NCI-H2171 treated with DMSO at 0.1 percent for 48 hours (cell line): ENCODE measurements at places on chromosomes 5 and 9.

- DNase-seq = no peak
Measured at GRCh38 chr5:6467591-6467990, 18.9 kb downstream of the UBE2QL1 start.

- DNase-seq = no peak
Measured at GRCh38 chr9:102587281-102587680, 407.9 kb upstream of the CYLC2 start.

DNA sequence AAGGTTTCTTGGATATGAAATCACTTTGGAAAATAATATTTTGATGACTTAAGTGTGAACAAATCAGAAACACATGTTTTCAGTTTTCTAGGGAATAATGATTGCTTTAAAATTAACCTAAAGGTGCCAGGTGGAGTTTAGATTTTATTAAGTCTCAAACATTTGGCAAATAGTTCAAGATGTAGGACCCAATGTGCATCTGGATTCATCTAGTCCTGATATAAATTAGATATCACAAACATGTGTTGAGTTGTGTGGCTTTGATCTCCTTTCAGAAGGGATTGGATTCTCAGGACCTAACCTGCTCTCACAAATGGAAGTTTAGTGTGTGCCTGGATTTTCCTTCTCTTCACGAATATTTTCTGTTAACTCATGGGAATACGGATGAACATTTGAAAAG lies 291.4 kb upstream of the ISL1 start:
- DNase-seq = no peak

GRCh38 chr5:32029261-32029660 lies 144.9 kb downstream of the GOLPH3 start:
- DNase-seq = no peak

GRCh38 chr5:39811381-39811780 lies 386.6 kb upstream of the DAB2 start:
- DNase-seq = no peak

- DNase-seq = no peak
Measured at GRCh38 chr5:174642816-174643405, 81.5 kb upstream of the MSX2 start.

DNA sequence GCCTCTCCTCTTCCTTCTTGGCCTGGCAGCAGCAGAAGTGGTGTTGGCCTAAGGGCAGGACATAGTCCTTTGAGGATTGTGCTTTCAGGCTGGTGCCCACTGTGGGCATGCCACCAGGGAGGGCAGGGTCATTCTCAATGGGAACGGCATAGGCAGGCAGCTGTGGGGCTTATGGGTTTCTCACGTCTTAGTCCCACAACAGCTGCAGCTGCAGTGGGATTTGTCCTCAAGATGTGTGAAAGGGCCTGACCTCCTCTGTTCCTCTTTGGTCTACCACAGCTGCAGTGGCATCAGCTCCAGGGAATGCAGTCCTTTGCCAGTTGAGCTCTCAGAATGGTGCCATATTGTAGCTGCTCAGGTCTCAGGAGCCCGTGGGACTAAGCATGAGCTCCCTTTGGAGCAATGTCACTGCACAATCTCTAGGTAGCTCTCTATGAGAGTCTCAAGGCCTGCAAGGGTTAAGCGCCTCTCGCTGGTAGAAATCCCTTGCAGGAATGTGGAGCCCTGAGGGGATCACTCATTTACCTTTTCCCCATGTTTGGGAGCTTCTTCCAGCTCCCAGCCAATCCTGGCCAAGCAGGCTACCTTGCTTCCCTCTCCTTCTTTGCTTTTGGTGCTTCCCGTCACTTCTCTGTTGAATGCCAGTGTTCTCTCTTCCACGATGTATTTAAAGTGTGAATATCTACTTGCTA lies 104.8 kb downstream of the GNA14 start:
- no peak for DNase-seq

- DNase-seq = peak; percentile 18
Measured at GRCh38 chr9:103680581-103680980, 413.5 kb upstream of the SMC2 start.

- DNase-seq = peak; percentile 5
Measured at GRCh38 chr5:61569353-61569752, 237.3 kb downstream of the ZSWIM6 start.

DNA sequence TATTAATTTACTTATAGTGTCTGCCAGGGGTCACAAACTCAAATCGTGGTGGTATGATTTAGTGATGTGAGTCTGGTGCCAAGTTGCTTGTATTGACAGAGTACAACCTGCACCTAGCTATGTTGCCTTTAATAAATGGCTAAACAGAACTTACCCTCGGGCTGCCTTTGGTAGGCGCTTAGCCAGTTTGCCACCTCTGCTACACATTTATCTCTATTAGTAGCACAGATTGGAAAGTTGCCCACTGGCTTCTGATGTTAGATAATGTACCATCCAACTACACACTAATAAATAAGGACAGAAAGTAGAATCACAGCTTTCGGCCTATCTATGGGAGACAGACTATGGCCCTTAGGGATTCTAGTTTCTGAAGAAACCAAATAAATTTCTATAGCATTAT lies 368.4 kb downstream of the MAN2A1 start:
- DNase-seq = no peak

GRCh38 chr5:31049936-31050704 lies 143.4 kb upstream of the CDH6 start:
- no peak for DNase-seq

- no peak for DNase-seq
Measured at GRCh38 chr9:88414298-88414697, 26.1 kb downstream of the SPIN1 start.

GRCh38 chr5:39835371-39835770 lies 410.6 kb upstream of the DAB2 start:
- no peak for DNase-seq

GRCh38 chr5:59182760-59183159 lies 599.9 kb downstream of the RAB3C start:
- no peak for DNase-seq

GRCh38 chr5:62413711-62414110 lies 1.1 kb downstream of the IPO11 start:
- no peak for DNase-seq

- DNase-seq = no peak
Measured at GRCh38 chr5:35031276-35031675, 16.5 kb downstream of the AGXT2 start.

- no peak for DNase-seq
Measured at GRCh38 chr5:139955053-139955605, 88.0 kb downstream of the NRG2 start.

GRCh38 chr9:5630081-5630507 lies 1.2 kb downstream of the RIC1 start:
- DNase-seq = peak; percentile 64

GRCh38 chr5:170305646-170306025 lies 8.1 kb upstream of the LCP2 start:
- no peak for DNase-seq

GRCh38 chr5:172530878-172531703 lies 76.8 kb upstream of the SH3PXD2B start:
- DNase-seq = no peak

- DNase-seq = no peak
Measured at GRCh38 chr5:126428421-126428820, 5.2 kb downstream of the GRAMD2B start.

GRCh38 chr9:92406477-92406876 lies 2.1 kb upstream of the OGN start:
- DNase-seq = no peak

GRCh38 chr9:127004946-127005769 lies 90.6 kb downstream of the RALGPS1 start:
- DNase-seq = peak; percentile 54

DNA sequence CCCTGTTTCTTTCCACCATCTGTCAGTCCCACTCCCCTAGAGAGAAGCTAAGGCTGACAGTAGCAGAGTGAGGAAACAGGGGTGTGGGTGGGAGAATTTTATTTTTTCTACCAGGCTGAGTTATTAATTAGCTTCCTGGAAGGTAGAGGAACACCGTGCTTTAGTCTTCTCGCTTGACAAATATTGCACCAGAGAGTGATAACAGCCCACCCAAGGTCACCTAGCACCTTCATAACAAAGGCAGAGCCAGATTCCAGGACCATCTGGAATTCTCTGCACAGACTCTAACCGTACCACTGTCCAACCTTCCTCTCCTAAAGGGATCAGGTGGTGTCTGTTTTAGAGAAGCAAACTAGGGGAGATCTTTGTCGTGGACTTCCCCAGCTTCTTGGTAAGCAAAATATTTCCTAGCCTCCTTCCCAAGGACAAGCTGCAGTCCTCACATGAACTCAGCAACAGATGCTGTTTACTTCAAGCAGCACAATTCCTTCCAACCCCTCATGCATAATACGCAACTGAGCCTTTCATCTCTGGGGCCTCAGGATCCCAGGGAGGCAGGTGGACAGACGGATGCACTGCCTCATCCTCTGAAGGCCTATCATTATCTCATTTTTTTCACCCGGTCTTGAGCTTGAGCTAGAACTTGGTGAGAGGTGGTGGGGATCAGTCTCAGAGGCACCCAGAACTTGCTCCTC lies 308.7 kb upstream of the BRINP1 start:
- peak; percentile 94 for DNase-seq

- no peak for DNase-seq
Measured at GRCh38 chr5:44719856-44720255, 88.9 kb upstream of the MRPS30 start.

DNA sequence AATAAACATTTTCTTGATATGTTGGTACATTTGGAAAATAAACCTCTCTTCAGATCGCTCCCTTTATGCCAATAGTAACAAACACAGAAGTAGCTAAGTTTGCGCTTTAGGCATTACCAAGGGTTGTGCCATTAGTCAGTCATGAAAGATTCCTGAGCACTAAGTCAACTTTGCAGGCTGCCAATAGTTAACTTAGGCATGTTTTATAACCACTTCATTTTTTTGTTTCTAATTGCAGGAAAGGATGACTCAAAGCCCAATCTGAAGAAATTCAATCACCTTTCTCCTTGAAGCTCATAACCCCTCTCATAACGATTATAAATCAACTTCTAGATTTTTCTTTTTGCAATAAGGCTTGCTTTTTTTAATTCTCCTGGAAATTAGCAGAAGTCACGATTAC lies 517.0 kb downstream of the AGTPBP1 start:
- no peak for DNase-seq

DNA sequence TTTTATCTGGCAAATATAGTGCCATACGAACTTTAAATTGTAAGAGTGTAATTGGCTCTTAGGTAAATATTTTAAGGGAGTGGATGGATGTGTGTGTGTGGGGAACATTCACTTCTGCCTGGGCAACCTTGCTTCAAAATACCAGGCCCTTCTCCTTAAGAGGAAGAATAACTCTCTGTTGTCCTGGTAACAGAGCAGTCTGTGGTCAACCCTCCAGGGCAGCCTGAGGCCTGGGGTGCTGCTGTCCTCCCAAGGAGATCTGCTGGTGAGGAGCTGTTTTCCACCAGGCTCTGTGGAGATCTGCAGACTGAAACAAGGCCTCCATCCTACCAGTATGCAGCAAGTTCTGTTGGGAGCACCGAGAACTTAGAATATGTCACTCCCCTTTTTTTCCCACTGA lies 325.2 kb downstream of the PSAT1 start:
- DNase-seq = no peak

GRCh38 chr5:102754767-102755431 lies at the start of gene PAM:
Gene PAM (plus strand): TSS chr5:102755305. CDS start chr5:102866196, 110,891 bp downstream.
- peak; percentile 50 for DNase-seq

DNA sequence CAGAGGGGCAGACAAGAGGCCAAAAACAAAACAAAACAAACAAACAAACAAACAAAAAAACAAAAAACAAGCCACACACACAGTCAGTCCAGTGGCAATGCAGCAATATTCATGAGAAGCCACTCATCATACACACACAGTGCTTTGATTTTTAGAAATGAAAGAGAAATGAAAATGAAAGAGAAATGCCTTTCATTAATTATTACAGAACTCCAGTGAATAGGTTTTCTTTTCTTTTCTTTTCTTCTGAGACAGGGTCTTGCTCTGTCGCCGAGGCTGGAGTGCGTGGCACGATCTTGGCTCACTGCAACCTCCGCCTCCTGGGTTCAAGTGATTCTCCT lies 36.9 kb downstream of the SPRY4 start:
- DNase-seq = no peak

GRCh38 chr9:113955076-113955752 lies 79.1 kb downstream of the ZNF618 start:
- no peak for DNase-seq

DNA sequence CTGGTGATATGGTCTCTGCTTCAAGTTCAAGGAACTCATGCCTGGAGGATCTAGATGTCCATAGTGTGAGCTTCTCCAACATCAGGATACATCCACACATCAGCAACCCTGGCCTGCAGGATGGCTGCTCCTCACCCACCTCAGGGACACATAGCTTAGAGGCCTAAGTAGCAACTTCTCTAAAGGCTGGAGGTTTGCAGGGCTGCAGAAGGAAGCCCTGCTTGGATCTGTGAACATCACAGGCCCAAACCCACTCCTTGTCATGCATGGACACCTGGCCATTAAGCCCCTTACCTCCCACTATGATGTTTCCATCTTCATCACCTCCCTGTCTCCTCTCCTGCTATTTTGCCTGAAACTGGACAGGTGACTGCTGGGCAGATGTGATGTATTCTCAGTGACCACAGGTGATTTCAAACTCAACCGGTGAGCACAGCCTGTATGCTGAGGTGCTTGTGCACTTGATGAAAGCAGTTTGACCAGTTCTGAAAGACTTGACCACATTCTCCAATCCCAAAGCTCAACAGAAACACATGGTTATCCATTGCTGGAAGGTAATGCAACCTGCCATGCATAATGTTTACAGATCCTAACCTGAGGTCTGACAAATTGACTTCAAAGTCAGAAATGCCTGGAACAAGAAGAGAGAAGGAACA lies 205.2 kb downstream of the FSTL4 start:
- no peak for DNase-seq

DNA sequence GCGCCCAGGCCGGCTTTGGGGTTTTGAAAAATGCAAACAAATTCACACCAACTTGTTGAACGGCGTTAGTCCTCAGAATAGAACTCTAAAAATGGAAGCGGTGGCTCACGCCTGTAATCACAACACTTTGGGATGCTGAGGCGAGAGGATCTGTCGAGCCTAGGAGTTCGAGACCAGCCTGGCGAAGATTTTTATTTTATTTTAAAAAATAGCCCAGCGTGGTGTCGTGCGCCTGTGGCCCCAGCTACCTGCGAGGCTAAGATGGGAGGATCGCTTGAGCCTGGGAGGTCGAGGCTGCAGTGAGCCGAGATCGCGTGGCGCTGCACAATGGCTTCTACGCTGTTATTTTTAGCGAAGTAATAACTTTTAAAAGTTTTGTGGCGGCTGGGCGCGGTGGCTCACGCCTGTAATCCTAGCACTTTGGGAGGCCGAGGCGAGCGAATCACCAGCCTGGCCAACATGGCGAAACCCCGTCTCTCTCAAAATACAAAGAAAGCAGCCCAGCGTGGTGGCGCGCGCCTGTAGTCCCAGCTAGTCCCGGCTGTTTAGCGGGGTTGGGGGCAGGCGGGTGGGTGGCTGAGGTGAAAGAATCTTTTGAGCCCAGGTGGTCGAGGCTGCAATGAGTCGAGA lies 694 bp upstream of the PLIN2 start:
- no peak for DNase-seq

GRCh38 chr5:157312492-157312891 lies 46.6 kb downstream of the CYFIP2 start:
- no peak for DNase-seq

- no peak for DNase-seq
Measured at GRCh38 chr5:163509291-163509951, 4.0 kb downstream of the MAT2B start.

- no peak for DNase-seq
Measured at GRCh38 chr9:129437626-129438323, 183.1 kb downstream of the C9orf50 start.

GRCh38 chr5:172749881-172750633 lies 20.9 kb downstream of the DUSP1 start:
- no peak for DNase-seq

- DNase-seq = no peak
Measured at GRCh38 chr9:37983381-37984067, 79.6 kb upstream of the SLC25A51 start.
